Daoy (cell line): ENCODE measurements at places on chromosomes 5 and 9. TPM values are rescaled to one million over a fixed set of nuclear protein-coding genes. Genes with fewer than 3 reads are reported as not detected.

The KIAA0825 gene
- 1.8 and 2.3 TPM in 2 replicates for total RNA-seq

The PIP5K1B gene
- total RNA-seq = 0.09 and 0.57 TPM in 2 replicates

The CENPK gene
- 42.2 and 105 TPM in 2 replicates for total RNA-seq

The OBP2B gene
- not detected in 2 replicates for total RNA-seq

The FCN2 gene
- not detected in 2 replicates for total RNA-seq

The EIF4E1B gene
- not detected in 2 replicates for total RNA-seq

The PRDM9 gene
- total RNA-seq = not detected in 2 replicates

The CCL27 gene
- not detected in 2 replicates for total RNA-seq

The MYOT gene
- total RNA-seq = not detected in 2 replicates

The LOX gene
- total RNA-seq = 59.7 and 66.5 TPM in 2 replicates

The DND1 gene
- 0.69 and 1.4 TPM in 2 replicates for total RNA-seq

The AJM1 gene
- total RNA-seq = 0.18 and 0.74 TPM in 2 replicates

The PCDHA3 gene
- total RNA-seq = 0.12 and 0.34 TPM in 2 replicates

The IL7R gene
- 42.5 and 45.6 TPM in 2 replicates for total RNA-seq

The OLFML2A gene
- 3.9 and 5.7 TPM in 2 replicates for total RNA-seq

The TMEM171 gene
- 1.5 and 4.6 TPM in 2 replicates for total RNA-seq

The GPR151 gene
- not detected in 2 replicates for total RNA-seq

The URM1 gene
- 58.5 and 83.0 TPM in 2 replicates for total RNA-seq

The PRRX2 gene
- total RNA-seq = 1.5 and 1.7 TPM in 2 replicates

The ZNF879 gene
- 0.92 and 2.0 TPM in 2 replicates for total RNA-seq

The AMBP gene
- 0.91 TPM in 1 of 2 replicates, not detected in the other for total RNA-seq

The THBS4 gene
- total RNA-seq = 3.2 and 6.5 TPM in 2 replicates

The PPIC gene
- 39.4 and 43.2 TPM in 2 replicates for total RNA-seq

The HSPA9 gene
- 553 and 581 TPM in 2 replicates for total RNA-seq

The MARCOL gene
- not detected in 2 replicates for total RNA-seq

The FGF1 gene
- total RNA-seq = 0.33 and 0.63 TPM in 2 replicates

The GDF9 gene
- total RNA-seq = 0.17 TPM in 1 of 2 replicates, not detected in the other

The DCAF12 gene
- 22.5 and 29.1 TPM in 2 replicates for total RNA-seq

The LCN12 gene
- total RNA-seq = not detected in 2 replicates

The ECSCR gene
- 0.23 and 2.4 TPM in 2 replicates for total RNA-seq

The TLE1 gene
- 11.3 and 18.5 TPM in 2 replicates for total RNA-seq

The CDKN2B gene
- not detected in 2 replicates for total RNA-seq

The ACOT12 gene
- not detected in 2 replicates for total RNA-seq

The ACTBL2 gene
- 7.1 and 8.7 TPM in 2 replicates for total RNA-seq

The GOLPH3 gene
- 54.3 and 54.7 TPM in 2 replicates for total RNA-seq
